MM.1S (cell line): ENCODE measurements at places on chromosomes 11 and 22.
A peak's percentile ranks its signal among the peaks of the same experiment; 100 is the strongest.

DNA sequence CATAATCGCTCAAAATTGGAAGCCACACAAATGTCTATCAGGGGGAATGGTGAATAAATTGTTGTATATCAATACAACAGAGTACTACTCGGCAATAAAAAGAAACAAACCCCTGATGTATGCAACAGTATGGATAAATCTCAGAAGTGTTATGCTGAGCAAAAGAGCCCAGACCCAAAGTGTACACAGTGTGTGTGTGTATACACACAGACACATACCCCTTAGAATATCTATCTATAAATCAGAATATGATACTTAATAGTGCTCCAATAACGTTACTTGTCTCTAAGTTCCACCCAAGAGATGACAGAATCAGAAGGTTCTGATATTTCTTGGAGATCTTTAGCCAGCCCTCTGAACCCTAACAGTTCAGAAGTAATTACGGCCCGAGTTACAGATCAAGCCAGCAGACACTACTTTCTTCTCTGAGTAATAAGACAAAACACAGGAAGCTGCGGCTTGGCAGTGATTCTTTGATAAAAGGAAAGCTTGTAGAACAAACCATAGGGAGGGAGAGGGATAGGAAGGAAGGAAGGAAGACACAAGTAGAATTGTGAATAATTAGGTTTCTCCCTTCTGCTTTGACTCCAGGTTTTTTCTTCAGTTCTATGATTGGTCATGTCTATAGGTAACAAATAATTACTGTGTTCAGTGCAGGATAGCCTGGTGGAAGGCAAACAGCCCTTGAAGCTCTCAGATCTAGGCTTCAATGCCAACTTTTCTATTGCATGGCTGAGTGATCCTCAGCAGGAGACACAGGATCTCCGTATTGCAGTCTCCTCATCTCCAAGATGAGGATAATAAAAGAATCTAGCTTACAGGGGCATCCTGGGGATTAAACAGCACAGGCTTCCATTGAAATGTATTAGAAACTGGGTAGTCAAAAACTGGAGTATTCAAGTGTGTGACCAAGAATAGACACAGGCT, 75.6 kb upstream of the TEAD1 start:
- peak; percentile 37 for DNase-seq

GRCh38 chr11:106998916-106999188, 19.4 kb downstream of the GUCY1A2 start:
- DNase-seq: no peak

DNA sequence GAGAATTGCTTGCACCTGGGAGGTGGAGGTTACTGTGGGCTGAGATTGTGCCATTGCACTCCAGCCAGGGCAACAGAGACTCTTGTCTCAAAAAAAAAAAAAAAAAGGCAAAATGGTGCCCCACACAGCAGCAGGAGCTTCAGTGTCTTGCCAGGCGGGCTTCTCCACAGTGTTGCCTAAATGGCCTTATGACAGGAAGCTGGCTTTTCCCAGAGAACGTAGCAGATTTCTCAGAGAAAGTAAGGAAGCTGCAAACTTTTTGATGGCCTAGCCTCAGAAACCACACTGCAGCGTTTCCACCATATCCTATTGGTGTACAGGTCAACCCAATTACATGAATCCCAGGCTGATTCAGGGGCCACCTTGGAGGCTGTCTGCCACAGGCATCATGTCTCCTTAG, 12.7 kb upstream of the SPDYC start:
- DNase-seq: no peak

GRCh38 chr11:76610371-76610770, 60.2 kb downstream of the LRRC32 start:
- DNase-seq: no peak

GRCh38 chr11:116258821-116259220, 514.0 kb downstream of the BUD13 start:
- DNase-seq: no peak

- no peak for DNase-seq
These were observed 15.9 kb upstream of the NFRKB start for GRCh38 chr11:129911298-129911697.

DNA sequence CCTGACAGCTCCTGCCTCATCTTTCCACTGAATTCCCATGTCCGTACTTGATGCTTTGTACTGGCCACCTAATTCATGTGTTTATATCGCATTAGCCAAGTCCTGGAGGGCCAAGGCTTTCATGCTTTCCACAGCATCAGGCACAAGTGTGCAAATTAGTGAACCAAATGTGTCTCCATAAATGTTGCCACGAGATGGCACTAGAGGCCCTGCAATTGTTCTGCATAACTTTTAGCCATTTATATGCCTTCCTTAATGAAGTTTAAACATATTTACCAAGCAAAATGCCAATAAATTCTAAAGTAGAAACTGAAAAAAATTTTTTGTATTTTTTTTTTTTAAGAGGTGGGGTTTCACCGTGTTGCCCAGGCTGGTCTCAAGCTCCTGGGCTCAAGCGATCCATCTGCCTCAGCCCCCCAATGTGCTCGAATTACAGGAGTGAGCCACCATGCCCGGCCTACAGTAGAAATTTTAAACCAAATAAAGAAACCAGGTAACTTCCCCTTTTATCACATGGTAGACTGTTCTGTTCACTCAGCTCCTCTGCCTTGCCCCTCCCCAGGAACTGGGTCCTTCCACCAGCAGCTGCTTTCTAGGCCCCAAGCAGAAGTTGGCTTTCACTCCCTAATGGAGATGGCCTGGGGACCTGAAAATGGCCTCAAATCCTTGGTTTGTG, 20.8 kb upstream of the IL18BP start:
- peak; percentile 57 for DNase-seq

DNA sequence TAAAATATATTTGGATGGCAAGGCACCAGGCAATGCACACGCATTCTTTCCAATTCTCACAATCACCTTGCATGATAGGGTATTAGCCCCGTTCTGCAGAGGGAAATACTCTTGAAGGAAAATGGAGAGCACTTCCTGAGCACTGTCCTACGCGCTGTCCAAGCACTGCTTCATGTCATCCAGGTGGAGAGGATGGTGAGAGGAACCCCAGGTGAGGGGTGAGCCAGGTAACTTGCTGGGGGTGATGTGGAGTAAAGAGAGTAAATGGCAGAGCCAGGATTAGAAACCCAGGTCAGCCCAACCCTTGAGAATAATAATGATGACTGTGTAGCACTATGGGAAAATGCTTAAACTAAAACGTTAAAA, 711 bp upstream of the PACSIN2 start:
- no peak for DNase-seq

- no peak for DNase-seq
These were observed 21.8 kb upstream of the WNT7B start for GRCh38 chr22:45998638-45999378.

DNA sequence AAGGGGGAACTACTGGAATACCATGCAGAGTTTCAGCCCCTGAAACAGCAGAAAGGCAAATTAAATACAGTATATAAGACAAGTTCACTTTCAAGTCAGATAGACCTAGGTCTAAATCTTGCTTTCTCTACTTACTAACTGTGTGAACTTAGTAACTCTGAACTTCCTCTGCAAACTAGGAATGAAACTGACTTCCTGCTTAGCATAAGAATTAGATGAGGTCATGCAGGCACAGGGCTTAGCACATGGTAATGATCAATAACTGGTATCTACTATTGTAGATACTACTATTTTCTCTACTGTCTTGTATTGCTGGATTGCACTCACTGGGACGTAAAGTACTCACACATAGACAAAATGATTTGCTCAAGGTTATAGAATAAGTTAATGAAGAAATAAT, 51.5 kb upstream of the MTNR1B start:
- no peak for DNase-seq

DNA sequence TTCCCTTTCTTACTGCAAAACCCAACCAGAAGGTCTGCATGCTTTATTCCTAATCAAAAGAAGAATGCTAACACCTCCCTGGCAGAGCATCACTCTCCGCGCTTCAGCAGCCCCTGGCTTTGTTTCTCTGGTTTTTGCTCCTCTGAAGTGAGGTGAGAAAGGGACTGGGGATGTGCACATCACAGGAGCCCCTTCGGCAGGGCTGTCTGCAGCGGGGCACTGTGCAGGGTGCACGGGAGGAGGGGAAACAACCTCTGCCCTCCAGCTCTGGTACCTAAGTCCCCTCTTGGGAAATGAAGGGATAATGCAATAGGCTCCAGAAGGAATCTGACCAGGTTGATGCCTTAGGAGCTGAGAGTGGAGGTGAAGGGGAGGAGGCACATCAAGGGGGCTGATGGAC, 312.7 kb downstream of the NTM start:
- no peak for DNase-seq

DNA sequence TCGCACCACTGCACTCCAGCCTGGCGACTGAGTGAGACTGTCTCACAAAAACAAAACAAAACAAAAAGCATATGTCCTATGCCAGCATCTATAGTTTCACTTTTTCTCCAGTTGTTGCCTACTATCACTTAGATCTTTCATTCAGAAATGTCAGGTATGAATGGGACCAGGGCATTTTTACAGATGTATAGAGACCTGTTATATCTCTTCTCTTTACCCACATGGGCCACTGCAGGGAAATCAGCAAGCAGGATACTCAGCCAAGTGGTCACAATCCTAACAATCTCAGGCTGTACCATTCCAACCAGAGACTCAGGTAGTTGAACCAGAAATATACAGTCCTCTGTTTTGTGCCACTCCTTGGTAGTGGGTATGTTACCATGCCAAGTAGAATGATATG, 16.0 kb upstream of the SREBF2 start:
- DNase-seq: no peak

DNA sequence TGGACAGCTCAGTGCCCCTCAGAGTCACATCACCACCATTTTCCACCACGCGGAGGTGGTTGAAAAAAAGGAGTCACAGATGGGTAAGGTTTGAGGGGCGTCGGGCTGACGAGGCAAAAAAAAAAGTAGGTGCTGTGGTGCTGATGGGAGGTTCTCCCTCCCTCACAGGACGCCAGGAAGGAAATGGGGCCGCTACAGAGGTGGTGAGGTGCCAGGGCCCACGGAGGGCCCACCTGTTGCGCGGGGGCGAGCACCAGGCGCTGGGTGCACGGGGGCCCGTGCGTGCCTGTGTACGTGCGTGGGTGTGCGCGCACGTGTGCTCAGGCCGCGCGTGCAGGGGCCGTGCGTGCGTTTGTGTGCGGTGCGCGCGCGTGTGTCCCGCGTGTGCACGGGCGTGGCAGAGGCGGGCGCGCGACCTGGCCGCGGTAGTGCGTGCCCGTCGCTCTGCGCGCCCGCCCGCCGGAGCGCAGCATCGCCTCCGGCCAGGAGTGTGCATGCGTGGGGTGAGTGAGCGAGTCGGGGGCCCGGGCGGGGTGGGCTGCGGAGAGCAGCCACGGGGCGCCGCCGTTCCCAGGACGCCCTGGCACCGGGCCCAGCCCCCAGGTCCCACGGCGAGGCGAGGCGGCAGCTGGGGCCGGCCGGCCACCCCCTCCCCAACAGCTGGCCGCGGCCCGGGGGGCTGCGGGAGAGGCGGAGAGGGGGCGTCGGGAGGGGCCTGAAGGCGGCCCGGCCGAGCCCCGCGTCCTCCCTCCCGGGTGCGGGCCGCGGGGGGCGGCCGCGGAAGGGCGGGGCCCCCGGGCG, 2.8 kb downstream of the PDGFB start:
- no peak for DNase-seq

GRCh38 chr22:35470903-35471321, 69.7 kb upstream of the RASD2 start:
- DNase-seq: no peak

- DNase-seq: no peak
These were observed 60.5 kb downstream of the HIPK3 start for GRCh38 chr11:33317662-33318061.

DNA sequence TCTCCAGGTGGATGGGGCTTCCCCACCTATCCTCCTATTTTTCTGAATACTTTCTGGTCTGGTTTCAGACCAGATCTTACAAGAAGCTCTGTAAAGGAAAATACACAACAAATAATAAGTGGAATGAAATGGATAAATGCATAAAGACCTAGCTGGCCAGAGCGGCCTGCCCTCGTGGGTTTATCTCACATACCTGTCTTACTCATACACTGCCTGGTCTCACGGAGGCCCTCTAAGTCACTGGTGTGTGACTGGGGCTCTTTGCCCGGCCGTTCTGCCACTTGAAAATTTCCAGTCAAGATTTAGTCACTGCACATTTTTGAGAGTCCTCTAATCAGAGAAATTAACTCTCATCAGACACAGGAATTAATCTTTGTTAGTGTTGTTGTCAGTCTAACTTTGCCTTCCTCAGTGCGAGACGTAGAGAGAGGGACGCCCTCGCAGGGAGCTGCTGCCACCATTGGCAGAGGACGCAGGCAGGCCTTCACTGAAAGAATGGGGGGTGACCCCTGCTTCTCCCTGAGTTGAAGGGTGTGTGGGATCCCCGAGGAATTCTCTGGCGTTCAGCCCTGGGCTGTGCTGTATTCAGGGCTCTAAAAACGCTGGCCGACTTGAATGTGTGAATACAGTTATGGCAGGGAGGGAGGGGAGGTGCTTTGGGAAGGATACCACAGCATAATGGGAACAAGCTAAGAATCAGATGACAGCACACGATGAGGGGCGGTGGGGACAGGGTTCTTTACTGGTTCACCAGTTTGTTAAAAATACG, 46.3 kb upstream of the CADM1 start:
- no peak for DNase-seq

- no peak for DNase-seq
These were observed 879.9 kb downstream of the FAM181B start for GRCh38 chr11:81853791-81854190.

DNA sequence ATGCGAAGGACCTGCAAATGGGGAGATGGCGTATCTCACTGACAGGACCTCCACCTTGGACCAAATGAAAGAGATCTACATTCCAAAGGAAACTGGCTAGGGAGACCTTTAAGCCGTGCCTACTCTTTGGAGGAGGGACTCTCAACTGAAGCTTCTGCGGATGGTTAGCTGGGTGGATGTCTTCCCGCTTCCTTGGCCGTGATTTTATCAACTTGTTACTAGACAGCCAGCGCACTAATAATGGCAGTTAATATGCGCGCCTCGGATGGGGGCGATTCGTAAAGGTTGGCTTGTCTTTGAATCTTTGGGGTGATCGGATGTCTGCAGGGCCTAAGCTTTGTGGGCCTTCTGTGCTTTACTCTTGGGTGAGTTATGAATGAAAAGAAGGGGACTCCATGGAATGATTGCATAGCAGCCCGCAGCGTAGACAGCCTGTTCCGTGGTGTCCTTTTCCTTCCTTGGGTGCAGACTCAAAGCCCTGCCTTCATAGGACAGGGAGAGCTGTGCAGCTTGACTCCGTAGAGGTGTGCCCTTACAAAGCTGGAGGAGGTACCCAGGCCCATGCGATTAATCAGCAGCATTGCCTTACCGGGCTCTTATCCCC, 1.5 kb downstream of the ZNRF3 start:
- no peak for DNase-seq

DNA sequence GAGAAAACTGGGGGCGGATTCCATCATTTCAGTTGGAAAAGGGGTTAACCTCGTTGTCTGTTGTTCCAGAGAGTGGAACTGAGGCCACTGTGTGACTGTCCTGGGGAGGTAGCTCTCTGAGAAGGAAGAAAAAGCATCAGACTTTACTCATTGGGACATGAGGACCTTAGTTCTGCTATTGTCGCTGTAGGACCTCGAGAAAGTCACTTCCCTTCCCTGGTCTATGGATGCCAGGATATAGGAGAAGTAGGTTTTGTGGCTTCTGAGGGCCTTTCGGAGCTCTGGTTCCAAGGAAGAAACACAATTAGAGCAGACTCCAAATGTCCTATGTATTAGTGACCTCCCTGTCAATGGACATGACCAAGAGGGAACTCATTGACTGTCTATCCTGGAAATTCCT, 6.2 kb downstream of the MYO18B start:
- no peak for DNase-seq
